ENCODE measurements at places on chromosomes 6 and 20.
A peak's percentile ranks its signal among the peaks of the same experiment; 100 is the strongest.

DNA sequence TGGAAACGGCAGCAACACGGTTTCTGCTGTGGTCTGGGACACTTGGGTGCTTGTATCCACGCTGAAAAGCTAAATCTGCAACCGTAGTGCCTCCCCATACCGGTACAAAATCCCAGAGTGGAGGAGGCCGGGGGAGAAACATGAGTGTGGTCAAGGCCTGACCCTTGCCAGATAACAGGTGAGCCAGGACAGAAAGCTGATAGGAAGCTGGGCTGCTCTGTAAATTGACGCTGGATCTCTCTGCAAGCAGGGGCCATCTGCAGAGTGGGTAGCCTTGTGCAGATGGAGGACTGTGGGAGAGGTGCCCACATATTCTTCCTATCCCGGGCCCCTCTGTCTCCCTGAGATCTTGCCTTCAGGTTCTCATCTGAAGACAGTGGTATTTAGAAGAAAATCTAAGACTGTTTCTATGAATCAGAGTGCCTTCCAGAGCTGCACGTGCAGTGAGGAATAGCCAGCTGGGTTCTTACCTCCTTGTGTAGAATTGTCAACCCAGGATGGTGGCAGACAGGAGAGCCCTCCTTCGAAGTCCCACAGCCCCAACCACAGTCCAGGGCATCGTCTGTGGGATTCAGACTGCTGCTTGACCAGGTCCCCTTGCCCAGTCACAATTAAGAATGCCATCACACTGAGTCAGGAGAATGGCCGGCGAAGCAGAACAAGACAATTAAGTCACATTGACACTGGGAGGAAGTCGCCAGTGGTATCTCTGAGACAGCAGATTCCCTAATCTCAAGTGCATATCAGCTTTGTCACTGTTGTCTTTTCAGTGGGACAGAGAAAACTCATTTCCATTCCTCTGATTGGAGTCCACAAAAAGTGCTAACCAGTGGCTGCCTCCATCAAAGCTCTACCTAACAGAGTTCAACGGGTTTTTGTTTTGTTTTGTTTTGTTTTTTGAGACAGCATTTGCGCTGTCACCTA, 100.0 kb upstream of the RIPOR2 start:
- DNase-seq, result no peak

- peak; percentile 25 for DNase-seq
Measured at GRCh38 chr20:61896058-61896961, 169.4 kb downstream of the TAF4 start.

DNA sequence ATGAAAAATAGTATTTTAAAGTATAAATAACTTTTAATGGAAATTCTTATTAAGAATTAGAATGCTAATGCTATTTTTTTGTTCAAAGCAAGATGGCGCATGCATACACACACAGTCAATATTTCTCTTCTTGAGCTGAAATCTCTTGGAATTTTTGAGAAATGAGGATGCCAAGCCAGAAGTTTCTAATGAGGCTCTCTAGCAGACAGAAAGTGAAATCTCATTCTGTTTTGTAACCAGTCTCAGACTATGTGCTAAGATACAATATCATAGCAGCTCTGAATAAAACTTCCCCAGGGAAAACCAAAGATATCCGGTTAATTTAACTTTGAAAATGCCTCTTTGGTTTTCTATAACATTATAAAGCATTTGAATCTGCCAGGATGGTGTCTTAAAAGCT, 97.2 kb upstream of the HDAC2 start:
- no peak for DNase-seq

DNA sequence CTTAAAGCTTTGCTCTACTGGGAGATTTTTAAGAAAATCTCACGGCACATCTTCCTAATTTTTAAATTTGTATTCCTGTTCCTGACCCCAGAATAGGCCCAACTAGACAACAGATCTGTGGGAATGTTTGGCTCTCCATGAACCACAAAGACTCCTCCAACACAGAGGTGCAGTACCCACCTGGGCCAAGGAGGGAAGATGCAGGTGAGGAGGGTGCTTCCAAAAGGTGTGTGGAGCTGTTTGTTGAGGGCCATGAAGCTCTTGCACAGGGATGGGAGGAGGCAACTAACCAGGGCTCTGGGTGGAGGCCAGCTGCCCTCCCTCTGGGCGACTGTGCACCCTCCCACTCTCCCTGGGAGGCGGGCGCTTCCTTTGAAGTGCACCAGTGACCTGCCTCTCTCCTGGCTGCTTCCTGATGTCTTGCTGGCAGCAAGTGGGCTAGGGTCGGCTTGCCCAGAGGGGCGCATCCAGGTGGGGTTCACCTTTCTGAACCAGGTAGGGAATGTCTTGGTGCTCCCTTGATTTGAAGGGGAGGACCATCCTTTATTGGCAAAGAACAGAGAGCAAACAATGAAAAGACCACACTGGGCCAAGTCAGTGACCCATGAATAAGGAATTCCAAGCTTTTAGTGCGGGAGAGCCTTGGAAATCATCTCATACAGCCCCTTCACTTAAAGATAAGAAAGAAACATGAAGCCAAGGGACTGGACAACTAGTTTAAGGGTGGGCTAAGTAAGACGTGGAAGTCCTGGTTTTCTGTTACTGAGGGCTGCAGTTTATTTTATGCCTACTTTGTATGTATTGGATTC, 76.0 kb downstream of the ANKRD6 start:
- DNase-seq, result no peak

- no peak for DNase-seq
Measured at GRCh38 chr6:21198032-21198640, 395.4 kb upstream of the SOX4 start.

- no peak for DNase-seq
Measured at GRCh38 chr6:112579601-112580000, 232.5 kb downstream of the RFPL4B start.

DNA sequence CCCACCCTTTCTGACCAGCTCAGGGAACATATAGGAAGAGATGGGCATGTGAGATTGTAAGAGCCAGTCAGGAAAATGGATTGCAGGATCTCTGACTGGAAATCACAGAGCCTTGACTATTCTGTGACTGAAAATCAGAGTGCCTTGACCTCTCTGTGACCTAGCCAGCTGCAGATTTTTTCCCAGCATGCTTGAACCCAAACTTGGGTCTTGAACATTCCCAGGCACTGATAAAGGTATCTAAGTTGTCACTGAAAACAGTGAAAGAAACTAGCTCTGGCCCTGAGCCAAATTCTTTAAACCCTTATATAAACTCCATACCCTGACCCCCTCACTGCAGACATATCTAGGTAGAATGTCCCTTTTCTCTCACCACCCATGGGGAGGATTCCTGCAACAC, 2.3 kb upstream of the ZNF165 start:
- DNase-seq, result no peak

DNA sequence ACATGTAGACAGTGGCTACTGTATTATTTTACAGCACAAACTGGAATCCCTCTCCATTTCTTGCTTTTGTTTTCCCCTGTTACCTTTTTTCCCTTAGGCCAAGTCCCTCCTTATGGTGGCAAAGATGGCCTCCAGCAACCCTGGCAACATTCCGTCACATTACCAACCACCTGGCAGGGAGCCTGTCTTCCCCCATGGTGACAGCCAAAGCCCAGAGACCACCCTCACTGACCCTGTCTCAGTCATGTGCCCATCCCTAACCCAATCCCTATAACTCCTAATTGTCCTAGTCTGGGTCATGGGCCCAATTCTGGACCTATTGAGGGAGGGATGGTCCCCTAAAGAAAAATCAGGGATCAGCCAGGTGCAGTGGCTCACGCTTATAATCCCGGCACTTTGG, 27.6 kb downstream of the PARD6B start:
- no peak for DNase-seq

DNA sequence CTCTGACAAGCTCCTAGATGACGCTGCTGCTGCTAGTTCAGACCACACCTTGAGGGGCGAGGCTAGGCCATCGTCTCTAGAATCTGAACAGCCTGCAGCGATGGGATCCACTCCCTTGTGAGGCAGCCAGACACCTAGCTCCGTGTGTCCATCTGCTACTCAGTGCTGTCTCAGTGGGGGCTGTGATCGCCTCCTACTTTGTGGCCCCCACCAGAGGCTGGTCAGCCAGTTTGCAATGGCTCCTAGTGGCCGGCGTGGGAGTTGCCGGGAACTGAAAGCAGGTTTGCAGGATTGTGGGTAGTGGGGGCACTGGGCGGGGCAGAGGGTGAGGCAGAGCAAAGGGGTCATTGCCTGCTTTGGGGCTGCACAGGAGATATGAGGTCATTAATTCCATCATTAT, 2.8 kb downstream of the CCN5 start:
- no peak for DNase-seq

DNA sequence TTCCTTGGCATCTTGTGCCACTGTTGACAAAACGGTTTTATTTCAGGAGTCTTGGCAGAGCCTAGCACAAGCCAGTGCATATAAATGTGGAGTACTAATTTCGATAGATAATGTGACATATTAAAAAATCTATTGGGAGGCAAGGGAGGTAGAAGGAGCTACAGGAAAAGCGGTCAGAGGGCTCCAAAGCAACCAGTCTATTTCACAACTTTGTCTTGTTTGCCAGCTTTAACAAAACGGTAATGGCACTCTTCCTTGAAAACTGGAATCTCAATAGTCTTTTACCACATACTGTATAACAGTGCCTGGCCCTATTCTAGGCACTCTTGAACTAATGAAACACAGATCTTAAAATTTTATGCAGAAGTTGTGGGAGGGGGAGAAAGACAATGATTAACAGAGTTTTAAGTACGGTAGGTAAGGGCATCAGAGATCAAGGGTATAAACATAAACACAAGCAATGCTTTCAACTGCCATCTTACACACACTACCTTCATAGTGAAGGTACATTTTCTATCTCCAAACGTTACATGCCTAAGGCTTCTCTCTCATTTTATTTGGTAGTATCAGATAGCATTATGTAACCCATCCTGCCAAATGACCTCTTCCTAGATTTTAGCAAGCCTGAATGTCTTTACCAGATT, 33.5 kb upstream of the SYNCRIP start:
- no peak for DNase-seq

DNA sequence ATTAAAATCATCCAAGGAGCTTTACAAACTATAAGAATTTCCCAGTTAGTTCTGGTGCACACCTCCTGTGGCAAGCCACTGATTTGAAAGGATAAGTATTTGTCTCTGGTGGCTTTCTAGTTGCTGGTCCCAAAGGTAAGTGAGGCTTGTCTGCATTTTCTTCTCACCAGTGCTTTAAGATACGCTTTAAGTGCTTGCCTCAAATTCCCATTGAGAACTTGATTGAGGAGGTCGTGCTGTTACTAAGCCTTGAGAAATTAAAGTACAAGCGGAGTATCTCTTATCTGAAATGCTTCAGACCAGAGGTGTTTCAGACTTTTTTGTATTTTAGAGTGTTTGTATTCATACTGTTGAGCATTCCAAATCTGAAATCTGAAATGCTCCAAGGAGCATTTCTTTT, 29.9 kb upstream of the MYO6 start:
- DNase-seq, result no peak

DNA sequence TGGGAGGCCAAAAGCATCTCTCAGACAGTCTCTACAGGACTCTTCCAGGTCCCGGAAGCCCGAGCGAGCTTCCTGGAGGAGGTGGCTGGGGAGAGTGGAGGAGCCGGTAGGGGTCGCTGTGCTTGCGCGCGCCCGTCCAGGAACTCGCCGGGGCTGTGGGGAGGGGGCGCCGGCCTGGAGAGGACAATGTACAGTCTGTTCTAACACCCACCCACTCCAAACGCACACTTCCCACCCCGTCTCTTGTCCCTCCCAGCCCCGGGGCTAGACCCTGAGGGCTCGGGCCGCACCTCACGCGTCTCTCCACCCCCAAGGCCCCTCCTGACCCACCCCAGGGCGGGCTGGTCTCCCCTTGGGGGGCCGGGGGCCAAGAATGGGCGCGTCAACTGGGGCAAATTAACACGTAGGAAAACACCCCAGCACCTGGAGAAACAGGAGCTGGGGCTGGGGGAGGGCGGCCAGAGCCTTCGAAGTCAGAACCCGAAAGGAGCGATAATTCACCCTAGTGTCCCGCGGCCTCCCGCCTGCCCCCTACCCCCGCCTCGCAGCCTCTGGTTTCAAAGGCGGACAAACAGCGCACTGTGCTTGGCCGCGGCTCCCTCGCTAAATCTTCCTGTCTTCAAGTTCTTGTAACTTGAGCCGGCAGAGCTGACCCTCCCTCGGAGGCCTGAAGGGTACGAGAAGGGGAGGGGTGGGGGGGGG, 103.2 kb upstream of the FOXP4 start:
- DNase-seq, result no peak

DNA sequence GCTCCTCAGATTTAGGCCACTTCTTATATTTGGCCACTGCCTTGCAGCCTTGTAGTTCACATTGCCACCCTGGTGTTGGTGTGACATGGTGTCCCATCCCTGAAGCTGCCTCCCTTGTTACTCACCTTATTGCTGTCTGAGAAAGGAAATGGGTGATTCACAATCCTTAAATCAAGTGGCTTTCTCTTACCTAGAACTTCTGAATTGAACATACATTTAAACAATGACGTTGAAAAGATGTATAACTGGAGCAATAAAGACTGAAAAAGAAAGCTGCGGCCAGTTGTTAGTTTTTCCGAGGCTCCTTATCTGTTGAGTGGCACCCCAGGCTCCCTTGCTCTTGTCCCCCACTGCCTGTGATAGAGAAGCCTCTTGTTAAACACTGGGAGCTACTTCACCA, 28.8 kb upstream of the GNRH2 start:
- DNase-seq, result no peak

DNA sequence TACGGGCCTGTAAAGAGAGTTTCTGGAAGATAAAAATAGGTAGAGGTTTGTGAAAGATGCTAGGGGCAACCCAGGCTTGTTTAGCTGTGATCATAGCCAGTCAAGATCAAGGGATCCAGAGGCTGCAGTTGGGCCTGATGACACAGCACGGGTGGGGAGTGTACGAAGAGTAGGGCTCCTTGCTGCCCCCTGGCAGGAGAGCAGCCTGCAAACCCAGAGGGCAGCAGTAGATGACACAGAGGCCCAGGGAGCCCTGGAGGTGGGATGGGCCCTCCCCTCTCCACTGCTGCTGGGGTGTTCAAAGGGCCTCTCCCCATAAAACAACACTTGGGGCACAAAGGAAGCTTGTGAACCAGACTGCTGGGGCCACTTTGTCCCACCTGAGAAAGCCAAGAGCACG, 47.2 kb downstream of the VEGFA start:
- DNase-seq, result no peak

- DNase-seq, result no peak
Measured at GRCh38 chr6:164756723-164757122, 552.7 kb downstream of the C6orf118 start.

- DNase-seq, result no peak
Measured at GRCh38 chr20:58136149-58136484, 92.3 kb downstream of the ANKRD60 start.

- DNase-seq, result no peak
Measured at GRCh38 chr6:32371229-32371628, 474 bp downstream of the TSBP1 start.

DNA sequence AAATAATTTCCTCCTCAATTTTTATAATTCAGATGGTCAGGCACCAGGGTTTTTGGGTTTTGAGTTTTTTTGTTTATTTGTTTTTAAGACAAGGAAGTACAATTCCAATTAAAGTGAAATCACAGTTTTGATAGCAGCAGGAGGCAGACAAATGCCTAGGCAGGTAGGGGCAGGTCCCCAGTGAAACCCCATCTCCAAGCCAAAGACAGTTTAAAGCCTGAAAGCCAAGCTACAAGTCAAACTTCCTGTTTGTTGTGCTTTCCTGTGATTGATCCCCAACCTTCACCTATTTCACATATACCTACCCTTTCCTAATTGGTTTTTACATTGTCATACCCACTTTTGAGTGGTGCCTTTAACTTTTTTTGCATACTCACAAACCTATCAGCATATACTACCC, 149.6 kb downstream of the MOXD1 start:
- DNase-seq, result no peak

GRCh38 chr6:128754658-128755256, 128.2 kb upstream of the LAMA2 start:
- DNase-seq, result no peak

- DNase-seq, result no peak
Measured at GRCh38 chr6:40909811-40910210, 129.2 kb downstream of the UNC5CL start.

Measured in hypothalamus (tissue), 51 donors.